Stimulated activated CD8-positive, alpha-beta memory T cell treated with anti-CD3 and anti-CD28 coated beads, Interleukin-2, amount 100 ng/mL, for 48 hours (primary cell): ENCODE measurements at places on chromosomes 6 and 20.

- DNase-seq: no peak
Measured at GRCh38 chr6:21228411-21228810, 365.1 kb upstream of the SOX4 start.

DNA sequence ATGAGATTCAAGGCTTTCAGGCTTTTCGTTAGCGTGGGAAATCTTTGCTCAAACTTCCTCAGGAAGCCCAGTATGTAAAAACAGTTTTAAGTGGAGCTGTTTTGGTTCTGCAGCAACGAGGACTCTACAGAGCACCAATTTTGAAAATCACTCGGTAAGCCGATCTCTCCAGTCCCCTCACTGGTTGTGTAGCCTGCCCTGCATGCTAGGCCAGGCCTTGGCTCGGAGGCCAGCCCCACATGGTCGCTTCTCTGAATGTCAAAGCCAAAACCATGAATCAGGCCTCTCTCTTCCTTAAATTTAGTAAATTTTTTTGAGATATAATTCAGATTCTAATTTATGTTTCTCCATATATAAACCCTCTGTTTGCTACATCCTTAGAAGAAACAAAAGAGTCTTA is 108.0 kb downstream of the CHD6 start:
- no peak for DNase-seq

DNA sequence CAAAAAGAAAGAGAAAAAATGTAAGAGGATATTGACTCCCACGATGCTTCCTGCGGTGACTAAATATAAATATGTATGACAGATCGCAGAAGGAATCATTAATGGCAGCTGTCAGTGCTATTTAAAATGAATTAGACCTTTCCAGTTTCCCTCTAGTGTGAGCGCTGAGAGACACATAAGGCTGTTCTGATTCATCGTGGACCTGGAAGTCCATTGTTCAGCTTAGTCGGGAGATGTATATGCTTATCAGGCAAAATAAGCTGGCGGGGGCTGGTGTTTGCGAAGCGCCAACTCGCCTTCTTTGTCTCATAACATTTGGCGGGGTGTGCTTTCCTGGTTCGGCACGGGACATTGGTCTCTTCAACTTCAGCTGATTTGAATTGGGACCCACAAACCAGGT is 95.4 kb downstream of the CDH4 start:
- DNase-seq: no peak

DNA sequence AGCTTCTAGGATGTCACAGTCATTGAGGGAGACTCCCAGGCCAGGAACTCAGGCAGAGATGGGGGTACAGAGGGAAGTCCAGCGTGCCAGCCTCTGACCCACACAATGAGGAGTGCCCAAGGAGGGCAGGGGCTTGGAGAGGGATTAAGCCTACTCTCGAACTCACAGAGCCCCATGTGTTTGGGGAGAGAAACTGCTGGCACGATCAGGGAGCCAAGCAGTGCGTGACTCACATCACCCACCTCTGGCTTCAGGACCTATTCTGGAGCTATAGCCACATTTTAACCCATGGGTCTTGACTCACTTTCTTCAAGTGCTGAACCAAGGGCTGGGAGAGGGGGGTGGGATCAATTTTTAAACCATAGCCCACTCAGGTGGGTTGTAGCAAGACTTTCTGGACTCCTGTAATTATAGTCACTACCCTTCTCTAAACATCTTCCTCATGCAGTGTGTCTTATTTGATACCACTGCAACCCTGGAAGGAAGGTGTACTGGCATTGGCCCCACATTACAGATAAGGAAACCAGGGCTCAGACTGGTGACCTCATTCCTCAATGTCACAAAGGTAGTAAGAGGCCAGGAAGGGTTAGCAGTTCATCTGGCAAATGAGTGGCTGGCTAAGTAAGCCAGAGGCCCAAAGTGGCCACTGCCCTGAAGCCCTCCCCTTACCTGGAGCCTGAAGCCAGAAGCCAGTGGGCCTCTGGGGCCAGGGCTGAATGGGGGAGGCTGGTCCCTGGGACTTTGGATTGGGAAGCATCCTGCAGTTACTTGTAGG is 12.0 kb downstream of the FOXP4 start:
- no peak for DNase-seq

- DNase-seq: no peak
Measured at GRCh38 chr6:49980898-49981297, 11.5 kb upstream of the DEFB113 start.

DNA sequence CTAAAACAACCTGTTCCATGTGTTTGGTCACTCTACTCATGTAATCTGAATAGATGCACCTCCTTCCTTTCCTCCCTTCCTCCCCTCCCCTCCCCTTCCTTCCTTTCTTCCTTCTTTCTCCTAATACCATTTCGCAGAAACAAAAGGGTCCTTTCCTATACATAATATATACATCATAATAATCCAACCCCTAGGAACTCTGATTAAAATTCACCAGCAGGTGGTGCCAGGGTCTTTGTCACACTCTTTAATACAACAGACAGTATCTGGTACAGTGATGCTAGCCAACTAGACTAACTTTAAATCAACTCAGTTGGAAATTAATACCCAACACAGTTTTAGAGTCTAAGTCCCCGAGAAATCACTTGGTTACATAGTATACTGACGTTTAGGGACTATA is 181.2 kb upstream of the SHLD1 start:
- DNase-seq: no peak

DNA sequence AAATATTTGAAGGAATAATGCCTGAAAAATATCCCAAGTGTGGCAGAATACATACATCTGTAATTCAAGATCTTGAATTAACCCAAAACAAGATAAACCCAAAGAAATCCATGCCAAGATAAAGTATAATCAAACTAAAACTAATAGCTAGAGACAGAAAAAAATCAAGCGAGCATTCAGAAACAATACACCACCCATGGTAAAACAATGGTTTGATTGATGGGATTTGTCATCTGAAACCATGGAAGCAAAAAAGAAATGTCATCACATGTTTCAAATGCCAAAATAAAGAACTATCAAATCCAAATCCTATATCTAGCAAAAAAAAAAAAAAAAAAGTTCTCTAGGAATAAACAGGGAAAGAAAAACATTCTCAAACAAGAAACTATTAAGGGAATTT is 5.1 kb upstream of the DEFB127 start:
- no peak for DNase-seq
